ENCODE measurements at places on chromosomes 1 and 21.

DNA sequence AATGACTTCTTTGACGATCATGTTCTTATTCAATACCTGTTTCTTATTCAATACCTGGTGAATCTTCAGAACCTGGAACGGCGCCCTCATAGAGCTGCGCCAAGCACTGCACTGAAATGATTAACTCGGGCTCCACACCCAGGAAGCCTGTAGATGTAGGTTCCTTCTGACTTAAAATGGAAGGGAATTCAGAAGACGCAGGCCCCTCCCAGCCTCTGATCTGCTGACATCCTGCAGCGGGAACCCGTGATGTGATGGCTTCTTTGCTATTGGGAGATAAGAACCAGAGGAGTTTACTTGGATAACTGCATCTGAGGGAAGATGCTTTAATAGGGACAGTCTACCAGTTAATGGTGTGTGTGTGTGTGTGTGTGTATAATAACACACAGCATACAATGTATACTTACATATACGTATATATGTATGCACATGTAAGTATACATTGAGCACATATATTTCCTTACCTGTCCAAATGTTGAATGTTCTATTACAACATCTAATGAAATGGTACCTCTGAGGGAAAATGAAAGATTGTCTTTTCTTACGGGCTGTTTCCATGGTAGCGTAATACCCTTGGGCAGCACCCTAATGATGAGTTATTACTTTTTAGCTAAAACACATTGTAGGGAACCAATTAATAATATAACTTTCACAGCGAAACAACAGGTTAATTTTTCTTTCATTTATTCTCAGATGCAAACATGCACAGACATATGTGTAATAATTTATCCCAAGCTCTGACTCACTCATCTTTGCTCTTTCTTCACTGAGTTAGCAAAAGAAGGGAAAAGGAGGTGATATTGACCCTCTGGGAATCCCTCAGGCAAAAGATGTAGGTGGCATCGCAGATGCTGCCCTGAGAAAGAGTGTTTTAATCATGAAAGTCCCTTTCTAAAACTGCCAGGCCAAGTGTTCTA, 379.8 kb downstream of the SIPA1L2 start:
- DNase-seq: no peak

DNA sequence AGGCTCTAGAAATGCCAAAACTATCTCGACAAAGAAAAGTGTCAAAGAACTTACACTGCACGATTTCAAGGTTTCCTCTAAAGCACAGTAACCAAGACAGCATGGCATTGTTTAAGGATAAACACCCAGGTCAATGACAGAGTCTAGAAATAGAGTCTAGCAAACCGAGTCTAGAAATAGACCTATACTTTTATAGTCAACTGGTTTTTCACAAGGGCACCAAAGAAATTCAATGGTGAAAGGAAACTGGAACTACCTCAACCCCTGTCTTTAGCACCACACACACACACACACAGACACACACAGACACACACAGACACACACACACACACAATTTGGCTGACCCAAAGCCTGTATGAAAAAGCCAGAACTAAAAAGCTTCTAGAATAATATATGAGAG, 67.1 kb upstream of the PGBD5 start:
- DNase-seq: no peak

DNA sequence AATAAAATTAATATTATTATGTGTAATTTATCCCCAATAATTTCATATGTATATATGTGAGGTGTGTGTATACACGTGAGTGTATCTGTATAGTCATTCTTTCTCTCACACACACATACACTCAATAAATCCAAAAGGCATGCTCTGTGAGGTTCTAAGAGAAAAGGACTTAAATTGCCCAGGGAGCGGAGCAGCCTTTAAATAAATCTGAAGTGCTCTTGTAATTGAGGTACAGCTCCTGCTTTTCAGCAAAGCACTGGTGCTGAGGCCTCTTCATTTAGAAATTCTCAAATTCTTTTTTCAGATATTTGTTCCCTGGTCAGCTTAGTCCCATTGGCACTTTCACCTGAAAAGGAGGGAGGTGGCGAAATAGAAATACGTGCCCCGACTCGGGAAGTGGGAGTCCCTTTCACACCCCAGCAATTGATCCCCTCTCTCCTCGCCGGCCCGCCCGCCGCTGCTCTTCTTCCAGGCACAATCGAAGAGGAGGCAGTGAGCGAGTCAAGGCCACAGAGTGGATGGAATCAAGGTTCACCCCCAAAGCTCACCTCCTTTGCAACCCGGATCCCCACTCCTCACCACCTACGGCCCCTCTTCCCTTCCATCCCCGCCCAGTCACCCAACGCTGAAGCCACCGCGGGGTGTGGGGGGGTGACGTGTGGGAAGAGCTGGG, 944 bp downstream of the PLPPR5 start:
- DNase-seq: peak; percentile 9

GRCh38 chr1:41963636-41964035, 44.9 kb upstream of the HIVEP3 start:
- no peak for DNase-seq

- peak; percentile 56 for DNase-seq
Observed at GRCh38 chr1:234114648-234115307, 210.3 kb downstream of the SLC35F3 start.

DNA sequence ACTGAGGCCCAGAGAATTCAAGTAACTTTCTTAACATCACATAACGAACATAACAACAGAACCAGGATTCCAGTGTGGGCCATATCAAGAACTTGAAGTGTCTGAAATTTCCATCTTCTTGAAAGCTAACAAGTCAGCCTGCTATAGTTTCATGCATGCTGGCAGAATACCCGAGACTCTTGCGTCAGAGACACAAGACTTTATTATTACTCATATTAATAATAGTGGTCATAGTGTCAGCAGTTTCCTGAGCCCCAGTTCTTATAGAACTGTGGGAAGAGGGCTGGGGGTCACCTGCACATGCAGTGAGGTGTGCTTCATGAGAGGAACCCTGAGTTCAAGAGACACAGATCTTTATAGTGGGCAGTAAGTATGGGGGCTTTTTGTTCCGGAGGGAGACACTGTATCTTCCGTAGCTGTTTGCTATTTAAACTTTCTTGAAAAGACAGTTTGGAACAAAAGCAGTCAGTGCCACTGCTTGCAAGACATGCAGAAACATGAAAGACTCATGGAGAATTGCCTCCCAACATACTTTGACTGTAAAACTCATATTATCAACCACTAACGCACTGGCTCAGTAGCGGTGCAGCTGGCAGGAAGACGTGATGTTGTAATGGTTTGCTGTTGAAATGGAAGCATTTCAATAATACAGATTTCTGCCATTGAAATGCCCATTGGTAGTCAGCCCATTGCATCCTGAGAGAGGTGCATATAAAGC, 339.2 kb downstream of the ADGRL2 start:
- DNase-seq: no peak

- DNase-seq: no peak
Observed at GRCh38 chr1:38044221-38045215, 2.1 kb downstream of the POU3F1 start.

DNA sequence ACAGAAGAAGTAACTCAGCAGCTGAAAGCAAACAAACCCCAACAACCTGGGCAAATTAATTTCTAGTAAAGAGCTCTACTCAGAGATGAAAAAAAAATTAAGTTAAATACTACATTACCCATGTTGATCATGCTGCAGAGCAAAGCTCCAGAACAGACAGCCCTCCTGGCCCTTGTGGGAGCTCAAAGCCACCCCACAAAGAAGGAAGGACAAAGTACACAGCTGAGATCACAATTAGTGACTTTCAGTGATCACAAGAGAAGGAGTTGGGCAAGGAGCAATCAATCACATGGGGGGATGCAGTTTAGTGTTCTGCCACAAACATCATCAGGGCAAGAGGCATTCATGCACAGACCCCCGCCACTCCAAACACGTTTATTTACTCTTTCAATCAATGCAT, 114.2 kb downstream of the DAB1 start:
- no peak for DNase-seq

DNA sequence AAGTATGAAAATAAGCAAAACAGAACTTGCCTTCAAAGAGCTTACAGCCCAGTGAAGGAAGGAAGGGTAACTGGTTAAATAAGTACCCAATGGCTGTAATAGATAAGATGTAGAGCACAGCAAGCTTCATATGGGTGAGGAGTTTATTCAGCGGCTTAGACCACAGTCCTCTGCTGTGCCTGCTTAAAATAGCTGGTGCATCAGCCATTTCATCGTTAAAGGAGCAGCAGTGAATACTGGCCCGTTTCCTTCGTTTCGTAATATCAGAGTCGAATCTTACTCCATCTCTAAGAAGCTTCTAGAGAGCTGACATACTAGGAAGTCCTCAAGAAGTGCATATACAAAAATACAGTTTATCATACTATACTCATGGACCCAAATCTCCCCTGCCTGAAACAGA, 286.5 kb downstream of the NFIA start:
- DNase-seq: no peak

- no peak for DNase-seq
Observed at GRCh38 chr21:31395268-31395667, 51.2 kb upstream of the TIAM1 start.

- no peak for DNase-seq
Observed at GRCh38 chr1:47023268-47024140, at the start of gene CYP4X1. TSS of gene CYP4X1 (plus strand) at chr1:47023669. CDS start at chr1:47023818, 149 bp downstream.

GRCh38 chr1:83931658-83932253, 67.2 kb downstream of the TTLL7 start:
- peak; percentile 30 for DNase-seq

GRCh38 chr1:18348354-18348753, 132.4 kb upstream of the KLHDC7A start:
- no peak for DNase-seq
